Prostate gland (tissue), 2 donors: ENCODE measurements at places on chromosomes 2 and 18.

- DNase-seq = no peak
Measured at GRCh38 chr18:78423811-78424210, 555.8 kb upstream of the SALL3 start.

GRCh38 chr2:136378712-136379595 is 261.0 kb upstream of the CXCR4 start:
- DNase-seq = peak; percentile 14

DNA sequence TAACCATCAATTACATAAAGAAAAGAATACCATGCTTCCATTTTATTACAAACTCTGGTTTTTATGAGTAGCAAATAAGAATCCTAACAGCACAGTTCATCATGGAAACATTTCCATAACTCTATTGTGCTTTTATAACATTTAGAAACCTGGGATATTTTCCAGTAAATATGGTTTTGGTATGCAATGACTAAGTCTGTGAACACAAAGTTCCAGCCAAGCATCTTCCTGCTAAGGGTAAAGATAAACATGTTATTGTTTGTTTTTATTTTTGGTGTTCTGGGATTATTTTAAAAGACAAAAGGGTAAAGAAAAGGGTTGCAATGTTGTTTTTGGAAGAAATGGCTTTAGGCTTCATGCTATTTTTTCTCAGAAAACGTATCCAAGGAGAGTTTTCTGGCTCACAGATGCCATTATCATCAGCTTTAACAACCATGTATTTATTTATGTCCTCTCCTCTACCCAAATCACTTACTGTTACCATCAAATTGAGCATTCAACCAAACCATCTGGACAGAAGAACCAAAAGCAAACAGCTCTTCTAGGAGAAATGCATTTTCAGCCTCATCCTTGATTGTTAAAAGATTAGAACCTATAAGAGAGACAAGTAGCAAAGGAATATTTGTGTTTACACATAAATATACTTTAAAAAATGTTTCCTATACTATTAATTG is 116.0 kb downstream of the PLA2R1 start:
- no peak for DNase-seq

- no peak for DNase-seq
Measured at GRCh38 chr2:145635706-145636427, 1115.9 kb upstream of the ZEB2 start.

DNA sequence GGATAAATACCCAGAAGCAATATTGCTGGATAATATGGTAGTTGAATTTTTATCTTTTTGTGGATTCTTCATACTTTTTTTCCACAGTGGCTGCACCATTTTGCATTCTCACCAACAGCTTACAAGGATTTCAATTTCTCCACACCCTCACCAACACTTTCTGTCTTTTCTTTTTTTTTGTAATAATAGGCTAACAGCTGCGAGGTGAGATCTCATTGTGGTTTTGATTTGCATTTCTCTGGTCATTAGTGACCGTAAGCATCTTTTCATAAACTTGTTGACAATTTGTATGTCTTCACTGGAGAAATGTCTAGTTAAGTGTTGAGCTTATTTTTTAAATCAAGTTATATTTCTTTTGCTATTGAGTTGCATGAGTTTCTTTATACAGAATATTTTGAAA is 17.6 kb upstream of the SLC9A2 start:
- no peak for DNase-seq

DNA sequence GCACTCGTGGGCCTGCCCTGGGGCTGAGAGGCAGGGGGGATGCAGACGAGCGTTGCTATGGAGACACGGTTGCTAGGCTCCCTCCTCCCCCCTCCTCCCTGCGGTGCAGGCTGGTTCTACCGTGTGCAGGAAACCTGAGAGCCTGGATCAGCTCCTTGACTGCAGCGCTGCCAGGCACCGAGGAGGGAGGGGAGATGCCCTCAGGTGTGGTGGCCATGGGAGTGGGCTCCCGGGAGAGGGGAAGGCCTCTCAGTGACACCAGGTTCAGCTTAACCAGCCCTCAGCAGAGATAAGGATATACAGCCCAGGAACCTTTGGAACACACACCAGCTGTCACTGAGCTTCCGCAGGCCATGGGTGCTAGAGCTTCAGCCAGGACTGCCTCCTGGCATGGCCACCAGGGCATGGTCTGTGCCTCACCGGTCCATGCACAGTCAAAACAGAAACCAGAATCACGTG is 124.4 kb upstream of the PXDN start:
- DNase-seq = no peak

GRCh38 chr2:197256021-197256420 is 54.6 kb downstream of the ANKRD44 start:
- no peak for DNase-seq

- no peak for DNase-seq
Measured at GRCh38 chr18:46856973-46857372, 60.3 kb downstream of the PIAS2 start.

DNA sequence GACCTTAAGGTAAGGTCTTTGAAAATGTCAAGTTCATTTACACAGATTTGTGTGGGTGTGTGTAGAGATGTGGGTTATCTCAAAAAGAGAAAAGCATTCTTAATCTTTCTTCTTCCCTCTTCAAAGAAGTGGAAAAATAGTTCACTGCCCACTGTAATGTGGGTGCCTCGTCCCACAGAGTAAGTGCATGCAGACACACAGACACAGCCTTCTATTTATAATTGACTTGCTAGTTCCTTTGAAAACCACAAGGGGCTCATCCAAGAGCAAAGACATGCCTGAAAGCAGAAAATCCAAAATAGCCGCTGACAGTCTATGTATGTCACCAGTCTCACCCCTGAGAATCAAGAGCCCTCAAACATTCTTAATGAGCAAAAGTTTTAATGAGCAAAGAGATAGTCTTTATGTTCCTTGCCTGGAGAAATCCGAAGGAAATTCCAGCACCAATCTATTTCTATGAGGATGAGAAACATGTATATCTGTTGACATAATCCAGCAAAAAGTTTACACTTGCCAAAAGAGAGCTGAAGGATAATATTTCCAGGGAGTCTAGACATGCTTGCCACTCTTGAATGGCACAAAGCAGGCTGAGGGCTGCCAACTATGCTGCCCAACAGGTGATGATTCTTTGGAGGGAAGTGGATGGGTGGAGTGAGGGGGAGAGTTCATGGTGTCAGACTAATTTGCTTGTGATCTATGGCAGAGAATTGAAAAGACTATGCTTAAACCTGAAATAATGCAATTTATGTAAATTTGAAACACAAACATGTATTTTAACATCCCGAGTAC is 93.9 kb downstream of the ACVR1 start:
- peak; percentile 38 for DNase-seq

- peak; percentile 27 for DNase-seq
Measured at GRCh38 chr18:50649821-50650220, 89.9 kb downstream of the MAPK4 start.

DNA sequence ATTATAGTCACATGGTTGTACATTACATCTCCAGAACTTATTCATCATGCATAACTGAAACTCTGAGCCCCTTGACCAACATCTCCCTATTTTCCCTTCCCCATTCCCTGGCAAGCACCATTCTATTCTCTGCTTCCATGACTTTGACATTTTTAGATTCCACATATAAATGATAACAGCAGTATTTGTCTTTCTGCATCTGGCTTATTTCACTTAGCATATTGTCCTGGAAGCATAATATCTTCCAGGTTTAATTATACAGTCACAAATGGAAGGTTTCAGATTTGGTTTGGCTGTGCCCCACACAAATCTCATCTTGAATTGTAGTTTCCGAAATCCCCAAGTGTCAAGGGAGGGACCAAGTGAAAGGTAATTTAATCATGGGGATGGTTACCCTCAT is 626.9 kb upstream of the PKDCC start:
- no peak for DNase-seq

GRCh38 chr2:133972786-133973185 is 281.1 kb upstream of the MGAT5 start:
- DNase-seq = no peak

DNA sequence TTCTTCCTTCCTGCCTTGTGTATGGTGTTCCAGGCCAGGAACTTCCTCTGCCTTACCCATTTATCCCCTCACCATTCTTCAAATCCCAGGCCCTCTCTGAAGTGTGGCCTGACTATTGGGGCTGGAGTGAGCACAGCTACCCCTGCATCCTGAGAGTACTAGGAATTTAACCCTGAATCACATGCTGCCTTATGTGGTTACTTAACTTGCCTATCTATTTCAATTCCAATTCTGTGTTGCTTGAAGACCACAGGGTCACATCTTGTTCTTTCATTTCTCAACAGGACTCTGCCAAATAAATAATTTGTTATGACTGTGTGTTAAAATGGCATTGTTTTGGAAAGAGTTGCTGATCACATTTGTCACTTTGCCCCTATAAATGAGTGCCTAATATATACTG is 108.6 kb downstream of the CERS6 start:
- DNase-seq = no peak

DNA sequence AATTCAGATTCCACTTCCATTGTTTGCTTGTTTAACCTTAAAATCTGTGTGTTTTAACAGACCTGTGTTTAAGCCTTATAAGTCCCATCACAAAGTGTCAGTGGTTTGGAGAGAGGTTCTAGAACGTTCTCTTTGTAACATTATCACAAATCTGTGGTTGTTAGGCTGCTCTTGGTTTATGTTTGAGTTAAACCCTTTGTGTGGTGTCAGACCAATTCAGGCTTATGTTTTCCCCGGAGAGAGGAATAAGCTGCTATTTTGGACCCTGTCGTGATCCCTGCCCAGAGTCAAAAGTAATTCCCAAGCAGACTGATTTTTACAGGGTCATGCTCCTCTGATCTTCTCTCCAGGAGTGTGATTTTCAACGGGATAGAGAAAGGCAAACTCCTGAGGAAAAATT is 43.8 kb upstream of the LTBP1 start:
- DNase-seq = no peak

- DNase-seq = no peak
Measured at GRCh38 chr2:74017223-74017622, 32.5 kb downstream of the TET3 start.

- no peak for DNase-seq
Measured at GRCh38 chr18:4734903-4735302, 279.8 kb upstream of the DLGAP1 start.

- DNase-seq = no peak
Measured at GRCh38 chr18:70653671-70654070, 364.8 kb downstream of the SOCS6 start.

DNA sequence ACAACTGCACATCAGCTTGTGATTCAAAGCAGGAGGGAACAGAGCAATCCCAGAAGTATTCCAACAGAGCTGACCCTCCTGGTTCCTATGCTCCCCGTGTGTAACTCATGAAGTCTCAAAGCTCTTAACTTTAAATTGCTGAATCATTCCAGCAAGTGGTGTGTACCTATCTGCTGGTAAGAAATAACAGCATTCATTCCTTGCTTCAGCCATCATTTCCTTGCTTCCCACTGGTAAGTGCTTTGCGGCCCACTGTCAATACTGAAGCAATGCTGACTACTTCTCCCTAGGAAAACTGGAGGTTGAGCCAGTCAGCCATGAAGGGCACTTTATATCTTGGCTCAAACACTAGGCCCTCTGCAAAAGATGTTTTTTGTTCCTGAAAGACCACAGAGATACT is 222.4 kb downstream of the EXOC6B start:
- DNase-seq = no peak

GRCh38 chr2:237147317-237147716 is 61.6 kb downstream of the COPS8 start:
- no peak for DNase-seq

- DNase-seq = no peak
Measured at GRCh38 chr18:36518839-36519238, 221.3 kb downstream of the FHOD3 start.

DNA sequence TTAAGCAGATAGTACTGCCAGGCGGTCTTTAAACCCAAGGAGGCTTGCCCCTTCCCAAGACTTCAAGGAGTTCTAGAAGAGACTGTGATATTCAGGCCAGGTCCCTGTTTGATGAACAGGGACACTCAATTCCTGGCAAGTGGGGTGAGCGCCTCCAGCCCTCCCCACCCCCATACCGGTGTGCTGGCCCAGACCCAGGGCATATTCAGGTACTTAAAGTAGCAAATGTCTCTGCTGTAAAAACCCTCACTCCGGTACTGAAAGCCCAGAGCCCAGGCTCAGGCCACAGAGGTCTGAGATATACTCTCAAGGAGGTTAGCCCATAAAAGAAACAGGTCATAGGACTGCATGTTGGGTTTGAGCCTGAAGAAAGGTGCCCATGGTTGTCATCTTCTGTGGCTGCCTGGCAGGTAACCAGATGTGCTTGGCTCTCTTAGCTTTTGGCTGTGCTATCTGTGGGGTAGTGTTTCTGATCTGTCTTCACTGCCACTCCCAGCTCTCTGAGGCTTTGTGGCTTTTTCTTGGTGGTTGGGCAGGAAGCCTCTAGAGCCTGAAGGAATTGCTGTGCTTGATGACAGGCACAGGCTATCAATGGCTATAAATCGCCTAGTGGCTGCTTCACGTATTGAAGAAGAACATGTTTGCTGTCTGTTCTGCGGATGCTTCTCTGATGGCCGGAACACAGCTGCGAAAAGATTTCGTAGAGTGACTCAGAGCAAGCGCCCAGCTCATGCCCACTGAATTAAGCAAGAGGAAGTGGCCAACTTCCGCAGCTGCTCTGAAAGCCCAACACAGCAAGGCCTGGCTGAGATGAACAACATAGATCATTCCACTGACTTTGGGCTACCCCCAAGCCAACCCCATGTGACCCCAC is 63.3 kb upstream of the ALPP start:
- peak; percentile 72 for DNase-seq

DNA sequence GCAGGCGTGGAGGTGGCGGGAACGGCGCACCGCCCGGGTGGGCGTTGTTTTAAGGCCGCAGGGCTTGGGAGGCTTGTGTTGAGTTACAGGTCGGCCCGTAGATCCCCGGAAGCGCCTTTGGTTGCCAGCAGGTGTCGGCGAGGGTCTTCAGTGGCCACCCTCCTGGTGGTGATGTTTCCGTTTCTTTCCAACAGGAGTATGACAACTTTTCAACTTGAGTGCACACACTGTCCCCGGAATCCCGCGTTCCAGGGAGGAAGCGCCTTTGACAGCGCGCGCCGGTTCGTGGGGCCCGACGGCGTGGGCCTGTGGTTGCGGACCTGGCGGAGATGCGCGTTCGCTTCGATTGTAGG is 1.0 kb upstream of the HDAC4 start:
- peak; percentile 45 for DNase-seq

DNA sequence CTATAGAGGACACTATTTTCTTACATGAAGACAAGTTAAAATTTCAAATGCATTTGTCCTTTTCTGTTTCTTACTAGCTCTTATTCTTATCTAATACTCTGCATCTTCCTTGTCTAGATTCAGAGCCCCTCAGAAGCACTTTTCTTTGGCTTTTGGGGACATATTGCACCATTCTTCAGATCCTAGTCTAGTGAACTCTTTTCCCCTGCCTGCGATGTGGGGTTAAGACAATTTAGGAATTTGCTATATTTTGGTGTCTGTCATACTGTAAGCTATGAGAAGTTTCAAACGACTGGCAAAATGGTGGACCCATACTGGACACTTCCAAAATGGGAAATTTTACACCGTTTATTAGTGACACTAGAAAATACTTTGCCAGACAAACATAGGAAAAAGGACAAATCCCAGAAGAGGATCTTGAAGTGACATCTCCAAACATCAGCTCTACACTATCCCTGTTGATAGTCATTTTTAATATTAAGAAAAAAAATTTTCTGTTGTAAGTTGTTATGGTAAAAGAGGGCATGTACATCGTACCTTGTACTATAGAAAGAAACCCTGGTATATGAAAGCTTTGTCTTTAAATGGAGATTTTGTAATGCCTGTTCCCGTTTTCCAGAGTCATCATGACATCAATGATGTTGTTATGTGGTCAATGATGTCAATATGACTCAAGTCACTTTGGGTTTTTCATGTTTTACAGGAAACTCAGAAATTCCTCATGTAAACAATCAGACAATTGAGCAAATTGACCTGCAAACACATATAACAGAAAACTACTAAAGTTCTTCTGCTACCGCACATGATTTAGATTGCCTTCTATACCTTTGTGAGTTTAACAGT is 4.4 kb upstream of the KYNU start:
- no peak for DNase-seq

- DNase-seq = no peak
Measured at GRCh38 chr2:98809878-98810587, 79.1 kb upstream of the MGAT4A start.
